ENCODE measurements at places on chromosomes 12 and 14. TPM values are rescaled to one million over a fixed set of nuclear protein-coding genes. Genes with fewer than 3 reads are reported as not detected.
A peak's percentile ranks its signal among the peaks of the same experiment; 100 is the strongest.

GRCh38 chr12:89461649-89462612 is 62.7 kb downstream of the GALNT4 start:
- no peak for DNase-seq

GRCh38 chr14:105529319-105529568 is 2.9 kb downstream of the TMEM121 start:
- DNase-seq: no peak

DNA sequence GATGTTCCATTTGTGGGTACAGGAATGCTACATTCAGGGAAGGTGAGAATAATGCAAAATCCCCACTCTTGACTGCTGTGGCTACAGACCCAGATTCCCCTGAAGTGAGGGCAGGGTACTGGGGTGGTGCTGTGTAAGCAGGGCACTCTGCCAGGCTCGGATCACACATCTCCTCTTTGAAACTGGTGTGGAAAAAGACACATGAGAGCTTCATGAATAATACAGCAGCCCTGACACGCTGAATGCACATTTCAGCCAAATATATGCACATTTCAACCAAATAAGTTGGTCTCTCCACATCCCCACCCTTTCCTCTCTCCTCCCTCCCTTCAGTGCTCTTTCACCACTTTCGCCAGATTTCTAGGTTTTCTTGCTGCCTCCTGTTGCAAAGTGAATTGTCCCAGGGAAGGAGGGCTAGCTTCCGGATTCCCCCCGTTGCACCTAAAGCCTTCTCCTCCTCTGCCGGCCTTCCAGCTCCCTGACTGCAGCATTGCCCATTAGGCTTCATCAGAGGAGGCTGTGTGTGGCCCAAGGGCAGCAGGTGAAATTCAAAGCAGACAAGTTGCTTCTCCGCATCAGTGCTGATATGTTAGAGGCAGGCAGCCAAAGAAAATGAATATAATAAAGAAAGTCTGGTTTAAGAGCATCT is 118.2 kb upstream of the TMCC3 start:
- no peak for DNase-seq

- DNase-seq: no peak
These were observed 25.0 kb upstream of the NR1H4 start for GRCh38 chr12:100448656-100449055.

GRCh38 chr14:26984311-26985177 is 386.7 kb upstream of the NOVA1 start:
- no peak for DNase-seq

GRCh38 chr12:45536284-45536683 is 193.2 kb upstream of the ARID2 start:
- no peak for DNase-seq

DNA sequence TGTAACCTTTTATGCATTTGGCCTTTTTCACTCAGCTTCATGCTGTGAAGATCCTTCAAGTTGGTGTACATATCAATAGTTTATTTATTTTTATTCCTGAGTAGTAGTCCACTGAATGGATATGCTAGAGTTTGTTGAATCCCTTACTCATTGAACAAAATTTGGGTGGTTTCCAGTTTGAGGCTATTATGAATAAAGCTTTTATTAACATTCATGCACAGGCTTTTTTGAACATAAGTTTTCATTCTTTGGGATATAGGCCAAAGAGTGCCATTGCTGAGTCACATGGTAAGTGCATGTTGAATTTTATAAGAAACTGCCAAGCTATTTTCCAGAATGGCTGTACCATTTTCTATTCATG is 59.5 kb upstream of the CAPRIN2 start:
- no peak for DNase-seq

GRCh38 chr12:10052193-10052913 is 21.9 kb downstream of the CLEC9A start:
- DNase-seq: no peak

GRCh38 chr12:77893918-77894317 is 63.2 kb downstream of the NAV3 start:
- DNase-seq: no peak

- no peak for DNase-seq
These were observed 553 bp upstream of the DAZAP2 start for GRCh38 chr12:51238037-51238509.

GRCh38 chr14:77752799-77753516 is 8.0 kb downstream of the SNW1 start:
- DNase-seq: no peak

GRCh38 chr14:93976477-93977057 is at the start of gene ASB2:
TSS of gene ASB2 (minus strand) at chr14:93976570. CDS start at chr14:93964539, 12,031 bp downstream.
- no peak for DNase-seq

- DNase-seq: no peak
These were observed 43.3 kb downstream of the ACTN1 start for GRCh38 chr14:68935761-68936214.

- DNase-seq: no peak
These were observed 13.1 kb upstream of the CHD4 start for GRCh38 chr12:6620137-6620884.

GRCh38 chr12:71107936-71108335 is 49.9 kb downstream of the TSPAN8 start:
- DNase-seq: no peak

- no peak for DNase-seq
These were observed 3.5 kb downstream of the TGFB3 start for GRCh38 chr14:75978249-75978731.

DNA sequence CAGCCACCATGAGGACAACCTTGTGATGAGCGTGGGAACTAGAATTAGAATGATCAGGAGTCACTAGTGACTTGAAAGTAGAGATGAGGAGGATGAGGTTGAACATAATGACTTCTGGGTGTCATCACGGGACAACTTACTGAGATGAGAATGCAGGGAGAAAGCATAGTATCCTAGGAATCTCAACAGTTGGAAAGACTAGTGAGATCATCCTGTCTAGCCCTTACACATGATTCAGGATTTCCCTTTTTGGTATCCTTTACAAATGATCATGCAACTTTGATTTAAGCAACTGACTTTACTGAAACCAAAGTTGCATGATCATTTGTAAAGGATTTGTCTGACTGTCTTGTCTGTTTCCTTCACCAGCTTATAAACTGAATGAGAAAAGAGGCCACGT is 51.8 kb upstream of the HIF1A start:
- no peak for DNase-seq

DNA sequence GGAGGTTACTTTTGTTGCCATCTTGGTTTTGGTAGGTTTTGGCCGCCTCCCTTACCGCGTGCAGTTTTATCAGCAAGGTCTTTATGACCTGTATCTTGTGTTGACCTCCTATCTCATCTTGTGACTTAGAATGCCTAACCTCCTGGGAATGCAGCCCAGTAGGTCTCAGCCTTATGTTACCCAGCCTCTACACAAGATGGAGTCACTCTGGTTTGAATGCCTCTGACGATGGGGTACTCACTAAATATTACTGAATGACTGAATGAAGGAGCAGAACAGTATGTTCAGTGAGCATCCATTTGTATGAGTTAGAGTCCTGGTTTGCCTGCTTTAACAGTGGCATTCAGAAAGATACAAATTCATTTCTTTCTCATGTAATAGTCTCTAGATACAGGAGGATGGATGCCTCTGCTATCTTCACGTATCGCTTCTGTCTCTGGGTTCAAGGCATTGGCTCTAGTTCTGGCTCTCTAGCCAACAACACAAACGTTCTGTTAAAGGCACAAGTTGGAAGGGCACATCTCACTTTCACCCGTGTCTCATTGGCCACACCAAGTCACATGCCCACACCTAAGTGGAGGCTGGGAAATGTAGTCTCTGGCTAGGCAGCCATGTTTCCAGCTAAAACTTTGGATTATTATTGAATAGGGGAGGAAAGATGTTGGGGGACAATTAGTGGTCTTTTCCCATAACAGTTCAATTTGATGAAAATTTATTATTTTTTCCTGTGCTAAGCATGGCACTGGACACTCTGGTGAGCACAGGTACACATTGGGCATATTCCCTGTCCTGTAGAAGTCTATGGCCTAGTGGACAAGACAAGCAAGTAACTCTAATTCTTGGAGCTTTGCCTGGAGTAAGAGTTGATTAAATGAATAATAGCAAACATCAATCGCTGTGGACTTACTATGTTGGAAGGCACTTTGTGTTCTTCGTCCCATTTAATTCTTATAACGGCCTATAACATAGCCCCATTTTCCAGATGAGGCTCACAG is 75.2 kb upstream of the RPH3A start:
- DNase-seq: no peak

DNA sequence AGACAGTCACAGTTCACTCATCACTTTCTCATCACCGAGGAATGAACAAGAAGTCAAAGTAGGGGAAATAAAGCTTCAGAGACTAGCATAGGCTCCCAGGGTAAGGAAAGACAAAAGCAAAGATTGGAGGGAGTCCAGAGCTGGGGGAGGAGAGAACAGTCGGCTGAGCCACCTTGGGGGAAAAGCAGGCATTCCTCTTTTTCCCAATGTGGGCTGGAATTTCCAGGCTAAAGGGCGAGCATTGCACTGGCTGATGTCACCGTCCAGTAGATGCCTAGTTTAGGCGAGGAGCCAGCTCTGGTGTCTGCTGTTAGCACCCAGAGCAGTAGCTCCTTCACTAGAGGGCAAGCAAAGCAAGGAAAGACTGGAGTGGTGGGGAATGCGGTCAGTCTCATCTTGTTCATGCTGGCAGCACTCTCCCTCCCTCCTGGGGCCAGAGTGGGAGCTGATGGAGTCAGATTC is 8.5 kb upstream of the KRT75 start:
- no peak for DNase-seq

- no peak for DNase-seq
These were observed 1206.5 kb upstream of the FLRT2 start for GRCh38 chr14:84323450-84323849.

DNA sequence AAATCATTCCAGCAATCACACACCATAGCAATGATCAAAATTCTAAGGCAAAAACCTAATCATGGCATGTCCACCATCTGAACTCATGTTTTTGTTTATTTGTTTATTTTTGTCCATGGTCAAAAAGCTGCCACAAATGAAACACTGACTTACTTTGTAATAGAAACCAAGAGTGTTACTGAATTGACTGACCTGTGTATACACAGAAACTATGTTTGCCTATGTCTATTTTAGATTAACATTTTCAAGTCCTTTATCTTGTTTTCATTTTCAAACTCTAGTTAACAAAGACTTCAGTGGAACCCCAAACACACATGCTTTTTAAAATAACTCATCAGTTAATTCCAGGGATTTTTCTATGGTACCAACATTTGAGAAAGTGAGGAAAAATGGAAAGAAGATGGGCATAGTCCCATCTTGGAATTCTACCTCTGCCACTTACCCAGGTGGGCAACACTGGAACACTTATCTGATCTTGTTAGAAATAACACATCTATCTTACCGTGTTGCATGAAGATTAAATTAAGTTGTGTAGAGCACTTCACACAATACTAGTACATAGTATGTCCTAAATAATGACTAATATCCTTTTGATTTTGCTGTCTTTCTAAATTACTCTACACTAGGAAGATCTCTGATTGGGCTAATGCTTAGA is 6.4 kb downstream of the LUM start:
- no peak for DNase-seq

GRCh38 chr14:71734076-71734475 is 198.2 kb upstream of the RGS6 start:
- DNase-seq: no peak

- no peak for DNase-seq
These were observed 349.8 kb downstream of the ZFP36L1 start for GRCh38 chr14:68442828-68443629.

- DNase-seq: peak; percentile 97
These were observed 35.0 kb downstream of the CORO1C start for GRCh38 chr12:108696111-108696995.

DNA sequence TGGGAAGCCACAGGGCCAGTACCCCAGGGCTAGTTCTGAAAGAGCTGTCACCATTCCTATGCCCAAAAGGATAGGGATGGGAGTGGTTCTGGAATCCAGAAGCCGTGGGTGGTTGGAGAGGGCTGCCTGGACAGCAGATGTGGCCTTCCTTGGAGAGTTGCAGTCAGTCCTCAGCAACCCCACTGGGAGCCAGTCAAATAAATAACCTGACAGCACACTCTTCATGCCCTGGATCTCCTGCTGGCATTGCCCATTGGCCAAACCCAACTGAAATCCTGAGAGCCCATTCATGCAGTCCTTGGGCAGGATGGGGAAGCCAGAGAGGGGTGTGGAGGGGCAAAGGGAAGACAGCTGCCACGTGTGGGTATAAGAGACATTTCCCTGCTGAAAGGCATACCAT is 128.2 kb downstream of the PTPN11 start:
- no peak for DNase-seq

The SOCS4 gene
- 10.6 TPM for total RNA-seq

The RASSF9 gene
- total RNA-seq: 1.7 TPM

The LRR1 gene
- 3.7 TPM for total RNA-seq

The GPR132 gene
- total RNA-seq: 9.1 TPM

The ARPC3 gene
- 180 TPM for total RNA-seq

The GRIP1 gene
- total RNA-seq: 4.2 TPM

The ASPG gene
- 3.7 TPM for total RNA-seq

The JPH4 gene
- 10.6 TPM for total RNA-seq

The SYCP3 gene
- total RNA-seq: not detected

The SLC38A4 gene
- not detected for total RNA-seq

The NAV3 gene
- 16.2 TPM for total RNA-seq

The TMEM253 gene
- total RNA-seq: not detected

The PRH2 gene
- total RNA-seq: not detected

The KANSL2 gene
- 86.2 TPM for total RNA-seq

The GSG1 gene
- not detected for total RNA-seq

The TCHP gene
- total RNA-seq: 21.1 TPM

All from vagina (tissue), 2 donors.